ENCODE measurements at places on chromosomes 2 and 18.

GRCh38 chr2:55051026-55051866 lies 995 bp upstream of the RTN4 start:
- peak; percentile 100 for DNase-seq

DNA sequence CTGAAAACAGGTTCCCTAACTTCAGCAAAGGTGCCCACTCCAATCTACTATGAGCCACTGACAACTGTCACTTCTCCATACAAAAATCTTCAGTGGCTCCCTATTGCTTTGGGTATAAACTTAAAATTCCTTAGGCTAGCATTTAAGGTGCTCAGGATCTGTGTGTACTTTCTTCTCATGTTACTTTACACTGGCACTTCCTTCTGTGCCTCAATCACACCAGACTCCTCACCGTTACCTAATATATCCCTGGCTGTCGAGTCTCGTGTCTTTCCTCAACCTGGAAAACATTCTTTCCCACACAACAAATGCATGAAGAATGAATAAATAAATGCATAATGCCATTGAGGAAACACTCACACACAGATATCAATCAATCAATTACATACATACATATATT lies 101.1 kb downstream of the TCF4 start:
- DNase-seq, result no peak

- peak; percentile 81 for DNase-seq
Observed at GRCh38 chr2:64750001-64750816, 96.5 kb upstream of the SERTAD2 start.

DNA sequence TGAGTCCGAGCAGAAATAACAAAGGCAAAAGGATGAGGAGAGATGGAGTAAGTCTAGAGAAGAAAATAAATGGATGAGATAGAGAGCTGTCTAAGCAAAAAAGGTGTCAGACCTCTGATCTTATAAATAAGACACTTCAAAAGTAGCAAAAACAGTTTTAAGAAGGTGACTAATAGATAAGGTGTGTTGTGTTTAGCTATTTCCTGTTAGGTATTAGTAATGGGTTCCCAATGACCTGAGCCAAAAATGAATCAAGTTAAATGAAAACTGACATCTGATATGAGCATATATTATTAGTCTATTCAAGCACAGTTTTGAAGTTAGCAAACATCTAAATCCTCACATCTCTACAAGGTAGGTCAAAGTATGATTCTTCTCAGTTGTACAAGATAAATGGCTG lies 10.6 kb downstream of the SUPT7L start:
- no peak for DNase-seq

DNA sequence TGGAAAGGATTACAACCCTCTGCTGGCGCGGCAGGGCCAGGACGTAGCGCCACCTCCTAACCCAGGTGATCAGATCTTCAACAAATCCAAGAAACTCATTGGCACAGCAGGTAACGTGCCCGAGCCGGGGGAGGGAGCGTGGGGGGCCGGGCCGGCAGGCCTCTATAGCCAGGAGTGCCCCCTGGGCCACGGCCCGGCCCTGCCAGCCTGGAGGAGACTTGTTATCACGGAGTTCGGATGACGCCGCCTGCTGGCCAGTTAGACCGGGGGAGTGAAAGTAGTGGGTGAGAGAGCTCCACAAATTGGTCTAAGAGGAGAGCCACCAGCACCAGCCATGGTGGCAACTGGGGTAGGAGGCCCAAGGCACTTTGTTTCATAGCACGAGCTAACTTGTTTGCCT lies 8.6 kb upstream of the TMEM214 start:
- no peak for DNase-seq

DNA sequence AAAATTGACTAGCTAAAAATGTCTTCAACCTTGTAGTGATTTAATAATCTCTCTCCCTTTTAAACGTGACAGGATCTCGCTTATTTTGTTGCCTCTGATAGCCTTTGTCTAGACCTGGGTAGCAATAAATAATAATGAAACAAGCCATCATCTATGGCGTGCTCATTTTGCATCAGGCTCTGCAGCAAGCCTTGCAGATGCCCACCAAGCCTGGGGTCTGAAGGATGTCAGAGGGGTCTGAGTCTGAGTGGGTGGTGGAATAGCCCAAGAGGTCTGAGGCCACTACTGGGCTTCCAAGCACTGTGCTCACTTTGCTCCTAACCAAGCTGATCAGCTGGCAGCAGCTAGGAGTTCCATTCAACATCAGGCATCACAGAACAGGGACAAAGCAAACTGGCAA lies 109.4 kb downstream of the GYPC start:
- no peak for DNase-seq

GRCh38 chr18:68778280-68778886 lies 19.5 kb upstream of the CCDC102B start:
- DNase-seq, result no peak

- peak; percentile 51 for DNase-seq
Observed at GRCh38 chr18:27685807-27686412, 491.0 kb downstream of the CDH2 start.

DNA sequence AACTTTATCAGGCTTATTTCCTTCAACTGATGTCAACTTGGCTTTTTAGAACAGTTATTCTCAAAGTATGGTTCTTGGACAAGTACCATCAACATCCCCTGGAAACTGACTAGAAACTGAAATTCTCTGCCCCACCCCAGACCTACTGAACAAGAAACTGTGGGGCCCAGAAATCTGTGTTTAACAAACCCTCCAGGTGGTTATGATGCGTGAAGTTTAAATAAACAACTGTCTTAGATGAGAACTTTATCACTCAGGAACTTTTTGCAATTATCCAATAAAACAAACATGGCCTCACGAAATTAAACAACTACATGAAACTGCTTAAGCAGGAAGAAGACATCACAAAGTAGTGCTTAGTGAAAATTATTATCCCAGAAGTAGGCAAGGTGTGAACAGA lies 4.4 kb downstream of the HIBCH start:
- DNase-seq, result no peak

DNA sequence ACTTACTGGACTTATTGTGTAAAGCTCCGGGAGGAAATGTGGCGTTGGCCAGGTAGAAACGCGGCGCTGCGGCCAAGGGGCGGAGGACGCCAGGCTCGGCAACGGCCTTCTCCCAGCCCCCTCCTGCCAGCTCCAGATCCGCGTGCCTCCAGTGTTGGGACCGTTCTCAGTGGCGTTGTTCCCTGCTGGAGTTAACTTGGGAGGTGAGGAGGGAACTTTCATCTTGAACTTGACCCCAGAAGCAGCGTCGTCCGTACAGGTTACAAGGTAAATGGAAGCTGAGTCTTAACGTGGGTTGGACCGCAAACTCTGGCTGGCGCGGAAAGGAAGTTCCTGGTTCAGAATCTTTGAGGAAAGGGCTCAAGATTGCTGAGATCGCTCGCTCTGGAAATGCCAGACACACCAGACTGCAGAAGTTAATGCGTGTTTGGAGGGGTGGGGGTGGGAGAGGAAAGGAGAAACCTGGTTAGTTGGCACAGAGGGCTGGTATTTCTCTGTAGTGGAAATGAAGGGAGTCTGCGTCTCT lies 1.3 kb downstream of the TANC1 start:
- peak; percentile 46 for DNase-seq

- no peak for DNase-seq
Observed at GRCh38 chr2:176085120-176085788, 1.5 kb upstream of the EVX2 start.

GRCh38 chr2:99827296-99827999 lies 314.9 kb downstream of the AFF3 start:
- DNase-seq, result no peak

DNA sequence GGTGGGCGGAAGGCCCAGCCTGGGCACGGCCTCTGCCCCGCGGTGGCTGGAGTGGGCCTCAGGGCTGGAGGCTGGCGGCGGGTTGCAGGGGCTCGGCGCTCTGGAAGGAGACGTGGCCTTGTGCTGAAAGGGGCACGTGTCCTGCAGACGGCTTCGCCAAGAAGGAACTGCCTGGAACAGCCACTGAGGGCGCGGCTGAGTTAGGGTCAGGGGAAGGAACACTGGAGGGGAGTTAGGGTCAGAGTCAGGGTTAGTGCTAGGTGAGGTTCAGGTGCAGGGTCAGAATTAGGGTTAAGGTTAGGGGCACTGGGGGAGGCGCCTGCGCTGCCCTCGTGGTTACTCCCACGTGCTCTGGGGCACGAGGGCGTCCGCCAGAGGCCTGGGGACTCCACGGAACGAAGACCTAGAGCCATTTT lies 933 bp upstream of the ADNP2 start:
- no peak for DNase-seq

DNA sequence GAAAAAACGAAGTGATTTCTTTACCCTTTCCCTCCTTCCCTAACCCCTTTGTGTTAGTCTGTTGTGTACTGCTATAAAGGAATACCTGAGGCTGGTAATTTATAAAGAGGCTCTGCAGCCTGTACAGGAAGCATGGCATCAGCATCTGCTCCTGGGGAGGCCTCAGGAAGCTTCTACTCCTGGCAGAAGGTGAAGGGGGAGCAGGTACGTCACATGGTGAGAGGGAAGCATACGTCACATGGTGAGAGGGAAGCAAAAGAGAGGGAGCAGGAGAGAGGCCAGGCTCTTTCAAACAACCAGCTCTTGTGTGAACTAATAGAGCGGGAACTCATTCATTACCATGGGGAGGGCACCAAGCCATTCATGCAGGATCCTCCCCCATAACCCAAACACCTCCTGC lies 126.2 kb downstream of the CAPN13 start:
- no peak for DNase-seq

GRCh38 chr2:74010087-74010541 lies 25.4 kb downstream of the TET3 start:
- DNase-seq, result no peak

GRCh38 chr2:136332436-136333095 lies 214.6 kb upstream of the CXCR4 start:
- no peak for DNase-seq

DNA sequence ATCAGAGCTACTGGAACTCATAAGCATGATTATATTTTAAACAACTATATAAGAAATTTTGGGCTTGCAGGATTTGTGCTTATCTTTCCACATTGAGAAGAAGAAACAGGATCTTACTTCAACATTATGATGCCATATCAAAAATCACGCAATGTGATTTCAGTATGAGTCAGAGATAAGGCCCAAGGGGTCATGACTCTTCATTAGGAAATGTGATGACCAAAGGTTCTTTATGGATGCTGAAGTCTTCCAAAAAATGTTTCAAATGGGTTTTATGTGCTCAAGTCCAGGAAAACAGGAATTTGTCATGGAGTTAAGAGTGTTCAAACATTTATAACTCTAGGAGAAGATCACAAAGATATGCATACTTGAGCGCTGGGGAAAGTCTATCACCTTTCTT lies 7.8 kb upstream of the SERPINB2 start:
- no peak for DNase-seq

DNA sequence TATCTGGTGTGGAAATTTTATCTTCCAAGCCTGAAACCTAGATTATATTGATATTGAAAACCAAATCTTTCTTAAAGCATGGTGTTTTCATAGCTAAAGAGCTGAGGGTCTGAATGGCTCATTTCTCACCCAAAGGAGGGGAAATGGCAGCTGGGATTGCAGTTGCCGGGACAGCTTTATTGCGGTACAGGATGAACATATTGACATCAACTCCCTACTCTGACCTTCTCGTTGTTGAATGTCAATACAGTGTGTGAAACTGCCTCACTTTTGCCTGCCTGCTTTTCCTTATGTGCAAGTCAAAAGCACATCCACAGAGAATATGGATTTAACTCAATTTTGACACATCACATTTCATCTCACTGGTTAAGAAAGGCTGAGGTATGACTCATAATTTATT lies 3.6 kb upstream of the COX7A2L start:
- DNase-seq, result no peak

- no peak for DNase-seq
Observed at GRCh38 chr18:34726286-34727004, 16.3 kb downstream of the DTNA start.

DNA sequence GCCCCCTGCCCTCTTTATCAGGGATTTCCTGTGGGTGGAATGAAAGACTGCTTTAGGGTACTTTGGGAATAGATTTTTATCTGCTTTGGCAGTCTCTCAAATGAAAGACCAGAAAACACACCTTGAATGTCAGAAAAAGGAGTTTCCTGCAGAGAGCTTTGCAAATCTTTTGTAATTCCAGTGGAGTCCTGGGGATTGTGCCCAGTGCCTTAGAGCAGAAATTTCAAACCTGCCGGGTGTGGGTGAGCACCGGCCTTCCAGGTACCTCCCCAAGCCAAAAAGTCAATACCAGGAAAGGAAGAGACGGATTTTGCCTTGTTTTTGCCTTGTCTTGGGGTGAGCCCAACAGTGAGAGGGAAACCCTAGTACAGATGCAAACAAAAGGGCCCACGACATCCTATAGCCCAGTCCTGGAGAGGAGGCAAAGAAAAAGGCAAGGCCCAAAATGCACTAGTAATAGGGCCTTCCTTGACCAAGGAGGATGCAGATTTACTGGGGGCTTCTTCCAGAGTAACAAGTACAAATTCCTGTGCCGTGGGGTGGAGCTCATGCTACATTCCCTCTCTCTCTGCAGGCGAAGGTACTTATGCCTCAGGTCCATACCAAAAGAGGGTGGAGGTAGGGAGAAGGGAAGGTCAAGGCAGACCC lies 36.4 kb downstream of the FOXI3 start:
- DNase-seq, result no peak

GRCh38 chr18:67893916-67894315 lies 377.4 kb upstream of the DSEL start:
- DNase-seq, result no peak

DNA sequence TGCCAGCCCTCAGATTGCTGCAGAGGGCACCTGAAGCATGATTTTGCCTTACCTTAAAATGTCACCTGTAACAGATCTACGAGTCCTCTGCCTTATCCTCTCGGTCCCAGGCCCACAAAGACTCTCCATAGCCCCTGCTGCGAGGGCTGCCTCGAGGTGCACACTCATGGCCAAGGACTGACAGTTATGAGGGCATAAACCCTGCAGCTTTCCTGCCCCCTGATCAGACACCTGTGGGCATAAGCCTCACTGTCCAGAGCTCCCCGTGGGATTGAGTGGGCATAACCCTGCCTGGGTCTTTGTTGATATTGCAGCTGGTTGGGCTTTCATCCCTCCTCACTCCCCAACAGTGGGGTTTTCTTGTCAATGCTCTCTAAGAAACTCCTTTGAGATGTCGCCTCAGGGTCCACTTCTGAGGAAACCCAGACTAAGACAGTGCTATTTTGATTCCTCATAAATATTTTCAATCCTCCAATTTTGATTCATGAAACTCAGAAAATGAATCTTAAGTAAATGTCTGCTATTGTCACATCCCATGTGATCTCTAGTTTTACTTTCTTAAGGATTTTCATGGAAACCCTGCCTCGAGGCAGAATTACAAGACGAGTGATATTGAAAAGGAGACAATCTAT lies 108.5 kb upstream of the NCK2 start:
- no peak for DNase-seq

GRCh38 chr2:229340086-229340760 lies 69.1 kb upstream of the PID1 start:
- no peak for DNase-seq

GRCh38 chr18:45690975-45691815 lies 32.8 kb upstream of the SLC14A1 start:
- DNase-seq, result peak; percentile 67

DNA sequence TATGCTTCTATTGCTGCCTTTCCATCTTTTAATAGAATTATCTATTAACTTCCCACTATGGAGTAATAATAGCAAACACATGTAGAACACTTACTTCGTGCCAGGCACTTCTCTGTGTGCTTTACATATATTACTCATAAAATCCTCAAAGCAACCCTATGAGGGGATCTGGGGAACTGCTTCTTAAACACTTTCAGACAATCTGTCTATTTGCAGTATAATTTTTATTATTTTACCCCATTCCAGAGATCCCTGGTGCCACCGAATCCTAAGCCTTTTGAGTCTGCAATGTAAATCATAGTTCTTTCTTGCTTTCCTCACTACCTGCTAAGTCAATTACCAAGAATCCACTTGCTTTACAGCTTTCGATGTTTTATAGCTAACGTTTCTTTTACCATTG lies 25.6 kb upstream of the GCFC2 start:
- no peak for DNase-seq
